ENCODE measurements at places on chromosomes 2 and 18.

- DNase-seq = no peak
Observed at GRCh38 chr2:200466425-200467418, 43.1 kb downstream of the KCTD18 start.

DNA sequence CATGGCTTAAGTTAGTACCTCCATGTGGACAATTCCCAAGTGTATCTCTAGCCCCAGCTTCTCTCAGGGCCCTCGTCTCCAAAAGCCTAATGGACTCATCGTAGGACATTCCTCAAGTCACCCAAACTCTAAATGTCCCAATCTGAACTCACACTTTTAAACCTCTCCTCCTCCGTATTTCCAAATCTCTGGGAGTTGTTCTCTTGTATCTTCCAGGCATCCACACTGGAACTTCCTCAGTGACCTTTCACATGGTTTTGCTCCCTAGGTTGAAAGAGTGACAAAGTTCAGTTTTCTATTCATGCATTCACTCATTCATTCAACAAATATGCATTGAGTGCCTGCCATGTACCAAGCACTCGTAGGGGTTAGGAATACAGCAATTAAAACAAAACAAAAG is 220.2 kb downstream of the ALPK2 start:
- DNase-seq = no peak

- no peak for DNase-seq
Observed at GRCh38 chr2:149055751-149056150, 17.3 kb downstream of the LYPD6B start.

- no peak for DNase-seq
Observed at GRCh38 chr2:211329421-211329820, 773.0 kb downstream of the CPS1 start.

DNA sequence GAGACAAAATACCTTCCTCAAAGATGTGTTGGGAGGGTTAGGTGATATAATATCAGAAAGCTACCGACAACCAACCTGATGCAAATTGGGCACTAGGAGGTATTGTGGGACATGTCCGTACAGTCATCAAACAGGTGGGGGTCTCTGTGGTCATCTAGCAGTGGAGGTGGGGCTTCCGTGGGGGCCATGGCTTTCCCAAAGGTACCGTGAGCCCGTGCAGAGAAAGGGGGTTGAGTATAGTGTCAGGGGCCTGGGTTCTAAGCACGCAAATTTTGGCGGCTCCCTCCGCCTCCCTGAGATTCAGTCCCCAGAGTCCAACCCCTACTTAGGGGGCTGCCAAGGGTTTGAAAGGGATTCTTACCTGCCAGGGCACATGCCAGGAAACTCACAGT is 32.6 kb downstream of the HJURP start:
- DNase-seq = no peak

DNA sequence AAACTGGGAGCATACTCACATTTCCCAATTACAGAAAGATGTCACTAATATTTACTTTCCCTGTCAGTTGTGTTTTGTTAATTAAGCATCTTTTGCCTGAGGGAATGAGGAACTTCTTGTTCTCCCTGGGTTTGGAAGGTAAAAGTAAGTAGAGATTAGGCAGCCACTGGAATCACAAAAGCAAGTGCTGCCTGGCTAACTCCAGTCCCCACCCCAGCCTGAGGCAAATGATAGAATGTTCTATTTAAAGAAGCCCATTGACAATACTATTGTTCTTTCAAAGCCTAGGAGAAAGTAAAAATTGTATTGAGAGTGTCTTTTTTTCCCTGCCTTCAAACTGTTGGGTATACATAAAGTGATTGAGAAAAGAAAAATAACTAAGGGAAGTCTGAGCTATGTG is 93.8 kb downstream of the MBD2 start:
- no peak for DNase-seq

- DNase-seq = no peak
Observed at GRCh38 chr2:118121986-118122524, 33.8 kb downstream of the INSIG2 start.

DNA sequence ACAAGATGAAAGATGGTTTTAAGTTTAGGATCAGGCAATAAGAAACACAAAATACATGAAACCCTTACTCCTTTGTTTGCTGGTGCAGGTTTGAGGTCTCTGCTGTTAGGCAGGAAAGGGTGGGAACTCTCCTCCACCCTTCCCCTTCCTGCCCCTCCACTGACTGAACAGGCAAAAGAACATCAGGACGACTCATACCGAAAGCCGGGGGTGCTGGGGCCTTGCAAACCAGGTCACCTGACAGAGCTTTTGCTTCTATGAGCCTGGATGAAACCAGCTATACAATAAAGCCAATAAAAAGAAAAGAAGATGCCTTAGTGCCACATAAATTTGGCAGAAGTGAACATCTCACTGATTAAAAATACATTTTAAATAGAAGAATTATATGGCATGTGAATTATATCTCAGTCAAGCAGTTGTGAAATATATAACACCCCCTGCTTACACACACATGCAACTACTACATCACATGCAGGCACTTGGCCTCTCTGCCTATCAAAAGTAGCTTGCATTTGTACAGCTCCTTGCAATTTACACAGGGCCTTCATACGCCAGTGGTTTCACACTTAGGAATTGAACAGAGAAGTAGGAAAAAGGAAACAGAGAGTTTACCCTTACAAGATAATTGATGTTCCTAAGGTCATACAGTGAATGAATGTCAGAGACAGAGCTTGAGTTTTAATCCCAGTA is 215.1 kb upstream of the TRIB2 start:
- no peak for DNase-seq

DNA sequence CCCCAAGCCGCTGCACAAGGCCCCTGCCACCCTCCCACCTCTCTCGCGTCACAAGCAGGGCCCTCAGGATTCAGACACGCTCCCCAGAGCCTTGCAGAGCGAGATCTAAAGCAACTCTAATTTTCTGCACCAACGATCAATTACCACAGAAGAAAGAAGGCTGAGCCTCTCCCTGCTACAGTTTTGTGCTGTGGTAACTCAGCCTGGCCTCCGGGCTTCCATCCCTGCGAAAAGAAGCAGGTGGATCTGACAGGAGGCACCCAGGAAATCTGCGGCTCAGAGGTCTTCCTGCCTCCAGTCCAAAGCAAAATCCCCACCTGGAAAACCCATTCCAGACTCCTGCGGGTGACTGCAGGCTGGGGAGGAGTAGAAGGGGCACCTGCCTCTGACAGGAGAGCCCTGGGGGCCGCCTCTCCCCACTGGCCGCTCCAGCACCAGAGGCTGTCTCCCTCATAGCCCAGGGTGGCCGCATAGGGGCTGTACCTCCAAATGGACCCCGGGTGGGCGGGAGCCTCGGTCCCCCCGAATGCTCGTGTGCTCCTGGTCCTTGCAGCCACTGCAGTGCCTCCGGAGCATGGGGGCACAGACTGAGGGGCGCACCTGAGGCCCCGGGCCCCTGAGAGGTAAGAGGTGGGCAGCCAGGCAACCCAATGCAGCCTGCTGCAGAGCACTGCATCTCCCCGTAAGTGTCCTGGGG is 31.0 kb downstream of the PXDN start:
- no peak for DNase-seq

GRCh38 chr2:150126143-150126740 is 361.2 kb downstream of the RND3 start:
- no peak for DNase-seq

- no peak for DNase-seq
Observed at GRCh38 chr2:74010087-74010541, 25.4 kb downstream of the TET3 start.

GRCh38 chr18:79552696-79553095 is 126.9 kb upstream of the CTDP1 start:
- no peak for DNase-seq

DNA sequence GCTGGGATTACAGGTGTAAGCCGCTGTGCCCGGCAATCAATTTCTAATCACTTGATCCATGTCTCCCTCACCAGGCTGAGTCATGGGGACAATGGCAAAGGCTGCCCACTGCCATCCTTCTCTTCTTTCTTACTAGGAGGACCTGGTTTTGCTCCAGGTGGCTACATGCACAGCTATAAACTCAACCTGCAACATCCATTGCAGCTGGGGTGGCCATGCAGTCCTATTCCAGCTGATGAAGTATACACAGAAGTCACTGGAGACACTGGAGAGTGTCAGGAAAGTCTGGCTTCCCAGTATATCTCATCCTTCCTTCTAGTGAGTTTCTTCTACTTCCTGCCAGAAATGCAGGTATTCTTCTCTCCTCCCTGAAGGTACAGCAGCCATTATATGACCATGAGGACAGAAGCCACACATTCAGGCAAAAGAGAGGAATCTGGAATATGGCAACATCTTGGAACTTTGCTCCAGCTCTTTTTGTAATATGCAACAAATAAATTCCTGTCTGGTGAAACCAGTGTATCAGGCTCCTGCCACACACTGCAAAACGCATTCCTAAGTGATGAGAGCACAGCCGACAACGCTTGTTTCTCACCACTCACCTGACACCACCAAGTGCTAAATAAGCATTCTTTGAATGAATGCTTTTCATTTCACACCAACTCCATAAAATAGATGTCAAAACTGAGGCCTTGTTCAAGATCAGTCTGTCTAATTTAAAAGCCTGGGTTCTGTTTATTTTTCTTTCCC is 32.3 kb downstream of the SCTR start:
- DNase-seq = no peak

GRCh38 chr2:63571291-63571690 is 17.0 kb downstream of the WDPCP start:
- DNase-seq = no peak

GRCh38 chr2:172280571-172281361 is 146.6 kb upstream of the ITGA6 start:
- no peak for DNase-seq

DNA sequence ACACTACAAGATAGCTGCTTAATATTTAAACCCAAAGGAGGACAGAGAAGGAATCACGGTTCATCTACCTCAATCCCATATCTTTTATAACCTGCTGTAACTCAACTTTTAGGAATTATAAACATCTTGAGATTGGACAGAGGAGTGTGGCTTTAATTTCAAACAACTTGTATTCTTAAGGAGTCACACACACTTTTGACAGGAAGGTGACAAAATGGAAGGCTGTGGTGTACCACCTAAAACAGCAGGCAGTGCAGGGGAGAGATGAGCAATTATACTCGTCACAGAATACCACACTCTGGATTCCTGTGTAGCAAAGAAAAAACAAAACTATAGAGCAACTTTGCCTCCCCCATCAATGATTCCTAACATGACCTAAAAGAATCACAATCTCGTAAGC is 194.8 kb downstream of the ZEB2 start:
- no peak for DNase-seq

DNA sequence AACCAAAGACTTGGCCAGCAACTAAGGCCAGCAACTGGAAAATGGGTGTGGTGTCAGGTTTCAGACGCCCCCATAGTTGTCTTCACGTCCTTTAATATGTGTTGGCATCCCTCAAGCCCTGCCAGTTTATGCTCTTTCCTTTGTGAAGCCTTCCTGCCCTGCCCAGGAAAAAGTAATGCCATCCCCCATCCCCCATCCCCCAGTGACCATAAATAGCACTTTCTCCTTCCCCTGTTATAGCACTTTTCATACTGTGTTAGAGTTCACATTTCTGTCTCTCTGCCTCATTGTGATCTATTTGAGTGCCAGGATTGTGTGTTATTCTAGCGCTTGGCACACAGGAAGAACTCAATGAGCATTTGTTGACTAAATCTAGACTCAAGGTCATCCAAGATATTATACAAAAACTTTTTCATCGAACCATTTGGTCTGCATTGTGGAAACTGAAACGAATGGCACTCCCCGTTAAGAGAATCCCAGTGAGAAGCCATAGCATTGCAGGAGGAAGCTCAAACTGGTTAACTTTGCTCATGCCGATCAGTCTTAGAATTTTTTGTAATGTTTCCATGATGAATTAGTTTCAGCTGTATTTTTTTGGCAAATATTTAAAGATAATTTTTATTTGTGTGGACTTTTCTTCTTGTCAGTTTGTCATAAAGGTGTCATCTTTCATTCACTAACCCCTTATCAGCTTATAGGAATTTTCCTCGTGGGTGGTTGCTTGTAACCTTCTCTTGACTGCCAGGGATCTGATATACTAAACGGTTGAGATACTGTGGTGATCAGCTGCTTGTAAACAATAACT is 15.7 kb downstream of the CRIM1 start:
- no peak for DNase-seq

GRCh38 chr2:228556717-228557116 is 375.2 kb upstream of the SPHKAP start:
- DNase-seq = no peak

DNA sequence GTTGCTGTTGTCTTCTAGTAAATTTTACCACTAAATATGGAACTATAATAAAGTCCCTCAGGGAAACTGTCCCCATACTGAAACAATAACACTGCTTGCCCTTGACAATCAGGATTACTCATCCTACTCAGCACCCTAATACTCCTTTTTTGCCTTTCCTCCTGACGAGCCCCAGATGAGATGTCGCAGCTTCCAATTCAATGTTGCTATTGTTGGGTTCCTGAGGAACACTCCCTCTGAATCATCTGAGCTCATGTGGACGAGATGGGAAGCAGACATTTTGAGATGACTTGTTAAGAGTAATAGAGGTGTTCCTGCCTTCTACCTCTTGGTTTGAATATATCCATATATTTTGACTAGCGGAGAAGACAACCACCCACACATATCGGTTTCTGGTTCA is 187.8 kb upstream of the FAM98A start:
- DNase-seq = no peak

- no peak for DNase-seq
Observed at GRCh38 chr18:28412521-28412920, 235.6 kb upstream of the CDH2 start.

DNA sequence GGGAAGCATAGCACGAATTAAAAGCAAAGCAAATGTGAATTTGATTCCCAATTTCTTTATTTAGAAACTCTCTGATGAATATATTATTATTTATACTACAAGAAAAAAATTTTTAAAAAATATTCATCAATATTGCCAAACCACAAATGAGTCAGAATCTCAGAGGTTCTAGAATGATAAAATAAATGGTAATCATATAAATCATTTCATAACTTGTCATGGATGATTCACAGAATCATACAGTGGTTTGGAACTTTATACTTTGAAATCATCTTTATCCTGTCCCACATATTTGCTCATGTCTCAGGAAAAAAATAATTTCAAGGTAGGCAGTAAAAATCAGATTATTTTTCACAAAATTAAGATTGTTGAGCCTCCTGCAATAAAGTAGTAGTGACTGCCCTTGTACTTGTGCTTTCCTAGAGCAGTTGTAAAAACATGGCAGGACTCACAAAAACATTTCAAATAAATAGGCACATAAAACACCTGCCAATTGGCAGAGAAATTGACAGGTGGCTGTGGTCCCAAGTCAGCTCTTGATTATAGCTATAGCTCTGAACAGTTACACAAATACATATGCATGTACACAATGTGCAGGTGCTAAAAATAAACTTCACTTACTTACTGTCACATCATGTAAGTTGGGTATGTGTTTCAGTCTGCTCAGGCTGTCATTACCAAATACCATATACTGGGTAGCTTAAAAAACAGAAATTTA is 273.9 kb upstream of the SESTD1 start:
- DNase-seq = no peak

GRCh38 chr2:127044977-127045661 is 61.8 kb downstream of the BIN1 start:
- DNase-seq = no peak
